Stimulated activated CD4-positive, alpha-beta T cell treated with anti-CD3 and anti-CD28 coated beads, TNF-alpha, amount 100 ng/mL, for 24 hours (primary cell): ENCODE measurements at places on chromosomes 5 and 9.

DNA sequence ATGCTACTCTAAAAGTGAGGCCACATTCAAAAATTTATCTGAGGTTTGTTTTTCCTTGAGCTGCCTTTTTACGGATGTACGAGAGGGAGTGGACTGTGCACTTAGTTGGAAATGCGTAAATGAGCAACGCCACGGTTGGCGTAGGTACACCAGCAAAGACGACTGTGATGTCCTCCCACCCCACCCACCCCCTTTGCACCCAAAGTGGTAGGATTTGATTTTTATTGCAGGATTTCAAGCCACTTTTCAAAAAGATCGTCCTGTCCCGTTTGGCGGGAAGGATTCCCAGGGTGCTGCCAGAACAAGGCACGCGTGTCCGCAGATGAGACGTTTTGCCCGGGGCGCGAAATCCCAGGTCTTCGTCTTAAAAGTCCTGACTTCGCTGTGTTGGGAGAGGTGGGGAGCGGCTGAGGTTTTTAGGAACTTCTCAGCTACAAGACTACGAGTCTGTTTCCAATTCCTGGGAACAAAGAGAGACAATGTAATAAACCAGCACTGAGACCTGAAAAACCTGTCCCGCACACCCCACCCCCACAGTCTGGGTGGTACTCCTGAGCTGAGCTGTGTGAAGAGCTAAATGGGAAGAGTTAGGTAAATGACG lies 1.0 kb upstream of the TLE1 start:
- no peak for DNase-seq

DNA sequence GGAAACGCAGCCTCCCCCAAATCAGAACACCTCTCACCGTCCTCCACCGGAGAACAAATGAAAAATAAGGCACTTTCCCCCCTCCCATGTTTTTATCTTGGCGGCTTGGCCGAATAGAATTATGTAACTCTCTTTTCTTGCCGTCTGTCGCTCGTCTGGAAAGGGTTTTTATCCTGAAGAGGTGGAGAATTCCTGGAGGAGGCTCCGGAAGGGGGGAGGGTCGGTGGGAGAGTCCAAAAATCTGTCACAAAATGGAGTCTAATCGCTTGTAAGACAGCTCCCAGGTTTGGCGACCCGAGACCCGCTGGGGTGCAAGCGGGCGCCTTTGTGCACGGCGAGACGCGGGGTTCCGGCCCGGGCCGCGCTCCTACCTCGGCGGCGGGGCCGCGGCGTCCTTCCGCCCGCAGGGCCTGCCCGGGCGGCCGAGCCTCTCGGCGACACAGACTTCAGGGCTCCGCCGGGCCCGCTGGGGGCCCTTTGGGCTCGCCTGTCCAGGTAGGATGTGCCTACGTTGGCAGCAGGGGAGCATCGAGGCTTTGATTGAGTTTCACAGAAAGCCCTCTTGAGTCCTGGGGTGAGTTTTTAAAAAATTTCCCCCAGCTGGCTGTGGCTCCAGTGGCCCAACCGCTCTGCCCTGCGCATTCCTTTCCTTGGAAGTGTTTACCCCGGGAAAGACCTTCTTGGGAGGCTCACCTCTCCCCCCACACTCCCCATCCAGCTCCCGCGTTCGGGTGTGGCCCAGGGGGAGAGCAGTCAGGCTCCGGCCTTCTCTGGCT lies 5.0 kb downstream of the LMX1B start:
- DNase-seq, result no peak

GRCh38 chr5:168274406-168274805 lies 17.0 kb upstream of the WWC1 start:
- no peak for DNase-seq

- DNase-seq, result no peak
Measured at GRCh38 chr5:72552041-72552557, 44.9 kb upstream of the ZNF366 start.

DNA sequence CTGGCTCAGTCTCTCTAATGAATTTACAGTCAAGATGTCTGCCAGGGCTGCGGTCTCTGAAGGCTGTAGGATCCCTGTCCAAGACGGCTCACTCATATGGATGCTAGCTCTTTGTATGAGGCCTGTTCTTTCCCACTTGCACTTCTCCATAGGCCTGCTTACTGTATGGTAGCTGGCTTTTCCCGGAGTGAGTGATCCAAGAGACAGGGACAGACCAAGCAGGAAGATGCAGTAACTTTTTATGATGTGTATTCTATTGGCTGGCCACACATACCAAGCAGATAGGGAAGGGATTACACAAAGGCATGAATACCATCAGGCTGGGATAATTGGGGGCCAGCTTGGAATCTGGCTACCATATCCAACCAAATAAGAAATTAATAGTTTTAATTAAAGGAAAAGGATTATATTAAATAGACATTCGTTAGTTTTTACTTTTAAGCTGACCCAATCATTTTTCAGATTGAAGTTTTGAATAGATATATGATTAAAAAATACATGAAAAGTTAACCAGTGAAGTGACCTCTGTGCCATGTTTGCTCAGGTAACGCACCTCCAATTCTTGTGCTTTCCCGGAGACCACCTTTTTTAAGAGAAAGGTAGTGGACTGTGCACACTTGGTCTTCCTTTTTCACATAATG lies 20.6 kb downstream of the NSD1 start:
- DNase-seq, result no peak

- DNase-seq, result no peak
Measured at GRCh38 chr5:90161414-90161813, 248.1 kb downstream of the CETN3 start.

DNA sequence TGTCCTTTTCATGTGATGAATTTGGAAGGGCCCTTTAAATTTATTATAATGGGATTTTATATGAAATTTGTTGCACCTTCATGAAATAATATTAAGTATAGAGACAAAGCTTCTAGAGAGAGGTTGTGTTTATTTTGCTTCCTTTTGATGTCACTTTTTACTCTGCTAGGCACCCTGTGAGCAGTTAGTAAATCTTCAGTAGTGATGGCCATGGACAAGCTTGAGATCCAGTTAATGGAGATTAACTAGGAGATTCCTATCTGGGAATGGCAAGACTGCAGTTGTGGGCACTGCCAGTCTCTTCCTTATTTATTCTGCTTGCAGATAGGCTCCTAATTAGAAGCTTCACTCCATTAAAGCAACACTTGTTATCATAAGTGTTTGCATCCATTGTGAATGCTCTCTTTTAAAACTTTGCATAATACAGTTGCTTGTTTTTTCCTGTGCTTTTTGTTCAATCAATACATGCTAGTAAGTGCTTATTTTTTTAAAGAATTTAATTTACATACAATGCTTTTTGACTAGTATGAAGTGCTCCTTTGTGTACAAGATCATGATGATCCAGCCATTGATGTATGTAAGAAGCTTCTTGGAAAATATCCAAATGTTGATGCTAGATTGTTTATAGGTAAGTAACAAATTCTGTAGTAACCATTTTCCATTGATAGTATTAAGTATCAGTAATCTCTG lies 25.9 kb downstream of the UGCG start:
- DNase-seq, result no peak

- DNase-seq, result no peak
Measured at GRCh38 chr5:169804861-169805260, 167.8 kb downstream of the DOCK2 start.

- no peak for DNase-seq
Measured at GRCh38 chr9:127170652-127171051, 48.2 kb upstream of the ANGPTL2 start.

GRCh38 chr5:172543484-172544298 lies 89.4 kb upstream of the SH3PXD2B start:
- no peak for DNase-seq

- no peak for DNase-seq
Measured at GRCh38 chr5:73796164-73797131, 170.5 kb downstream of the ARHGEF28 start.

GRCh38 chr5:178165581-178165980 lies 11.9 kb upstream of the NHP2 start:
- DNase-seq, result no peak

- no peak for DNase-seq
Measured at GRCh38 chr5:91332267-91333045, 50.7 kb downstream of the ARRDC3 start.

- DNase-seq, result no peak
Measured at GRCh38 chr9:2151171-2151570, 136.0 kb downstream of the SMARCA2 start.

- no peak for DNase-seq
Measured at GRCh38 chr9:70131296-70131695, 87.6 kb downstream of the MAMDC2 start.

DNA sequence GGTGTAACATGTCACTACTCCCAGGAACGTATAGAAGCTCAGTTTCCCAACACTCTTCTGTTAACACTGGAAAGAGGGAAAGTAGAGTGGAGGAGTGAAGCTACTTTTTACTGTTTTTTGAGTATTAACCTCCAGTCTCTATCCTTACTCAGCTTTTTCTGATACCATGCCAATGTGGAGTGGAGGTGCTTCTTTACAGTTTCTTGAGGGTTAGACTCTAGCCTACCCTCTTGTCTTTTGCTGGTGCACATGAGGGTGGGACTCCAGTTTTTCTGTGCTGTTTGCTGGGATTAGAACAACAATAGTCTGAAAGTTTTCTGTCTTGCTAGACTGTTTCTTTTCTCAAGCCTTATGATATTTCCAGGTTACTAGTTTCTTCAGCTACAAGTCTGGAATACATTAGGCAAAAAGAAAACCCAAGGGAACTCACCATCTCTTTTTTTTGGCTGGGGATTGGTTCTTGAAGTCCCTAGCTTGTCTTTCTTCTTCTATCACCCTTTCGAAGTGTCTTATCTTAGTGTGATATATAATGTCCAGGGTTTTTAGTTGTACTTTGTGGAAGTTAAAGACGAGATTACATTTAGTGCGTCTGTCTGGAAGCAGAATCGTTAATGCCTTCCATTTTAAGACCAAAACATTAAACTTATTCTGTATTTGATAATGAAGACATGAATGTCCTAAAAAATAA lies 35.9 kb downstream of the PRR16 start:
- DNase-seq, result no peak

GRCh38 chr5:177430972-177431316 lies 4.5 kb downstream of the GRK6 start:
- no peak for DNase-seq

DNA sequence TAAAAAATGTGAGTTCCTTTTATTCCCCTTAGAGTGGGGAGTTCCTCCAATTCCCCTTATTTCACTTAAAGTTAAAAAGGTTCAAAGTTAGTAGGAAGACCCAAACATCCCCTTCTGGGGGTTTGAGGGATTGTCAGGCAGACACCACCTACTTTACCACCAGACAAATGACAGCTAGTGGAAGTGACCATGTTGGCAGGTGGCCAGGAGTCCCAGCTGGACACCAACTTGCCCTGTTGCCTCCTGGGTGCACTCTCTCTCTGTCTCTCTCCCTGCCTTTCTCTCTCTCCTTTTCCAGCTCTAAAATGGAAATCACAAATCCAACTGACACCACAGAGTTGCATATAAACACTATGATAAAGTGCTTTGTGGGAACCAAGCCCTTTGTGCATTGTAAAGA lies 307.7 kb upstream of the TLE4 start:
- DNase-seq, result no peak

GRCh38 chr9:86626802-86627201 lies 272.6 kb upstream of the TUT7 start:
- no peak for DNase-seq

DNA sequence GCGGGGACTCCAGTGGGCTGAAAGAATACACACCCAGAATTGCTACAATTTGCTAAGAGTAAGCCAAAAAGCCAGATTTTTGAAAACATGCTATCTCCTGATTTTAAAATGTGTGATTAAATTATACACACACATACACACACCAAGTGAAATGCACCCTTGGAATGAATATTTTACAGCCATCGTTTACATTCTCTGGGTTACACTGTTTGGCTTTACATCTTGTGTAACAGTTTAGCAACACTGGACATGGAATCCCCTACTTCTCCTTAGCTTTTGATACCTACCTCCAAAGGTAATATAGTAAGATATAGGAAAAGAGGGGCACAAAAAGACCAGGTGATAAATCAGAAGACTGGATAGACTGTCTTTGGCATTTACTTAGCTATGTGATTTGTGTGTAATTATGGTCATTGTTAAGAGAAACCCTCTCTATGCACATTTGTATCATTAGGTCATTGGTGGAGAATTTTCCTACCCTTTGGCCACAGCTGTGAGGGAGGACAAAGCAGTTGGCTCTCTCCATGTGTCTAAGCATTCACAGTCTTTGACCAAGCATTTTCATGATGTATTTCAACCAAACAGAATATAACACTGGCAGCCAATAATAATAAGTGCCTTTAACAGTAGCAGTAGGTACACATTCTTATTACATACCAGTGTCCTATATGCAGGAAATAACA lies 7.6 kb downstream of the SVEP1 start:
- no peak for DNase-seq

DNA sequence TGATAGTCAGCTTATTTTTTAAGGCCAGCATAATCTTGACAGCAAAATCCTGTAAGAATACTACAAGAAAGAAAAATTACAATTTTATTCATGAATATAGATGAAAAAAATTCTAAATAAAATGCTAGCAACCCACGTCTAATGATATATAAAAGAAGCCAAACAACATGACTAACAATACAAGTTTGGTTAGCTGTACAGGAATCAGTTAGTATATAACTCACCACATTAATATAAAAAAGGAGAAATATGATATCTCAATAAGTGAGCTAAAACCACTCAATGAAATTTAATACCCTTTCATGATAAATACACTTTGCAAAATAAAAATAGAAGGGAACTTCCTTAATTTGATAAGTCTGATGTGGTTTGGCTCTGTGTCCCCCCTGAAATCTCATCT lies 139.7 kb upstream of the MAN2A1 start:
- no peak for DNase-seq

GRCh38 chr9:95313010-95313498 lies 4.5 kb downstream of the FANCC start:
- DNase-seq, result no peak

GRCh38 chr9:130639866-130640555 lies 24.4 kb upstream of the PRDM12 start:
- no peak for DNase-seq

DNA sequence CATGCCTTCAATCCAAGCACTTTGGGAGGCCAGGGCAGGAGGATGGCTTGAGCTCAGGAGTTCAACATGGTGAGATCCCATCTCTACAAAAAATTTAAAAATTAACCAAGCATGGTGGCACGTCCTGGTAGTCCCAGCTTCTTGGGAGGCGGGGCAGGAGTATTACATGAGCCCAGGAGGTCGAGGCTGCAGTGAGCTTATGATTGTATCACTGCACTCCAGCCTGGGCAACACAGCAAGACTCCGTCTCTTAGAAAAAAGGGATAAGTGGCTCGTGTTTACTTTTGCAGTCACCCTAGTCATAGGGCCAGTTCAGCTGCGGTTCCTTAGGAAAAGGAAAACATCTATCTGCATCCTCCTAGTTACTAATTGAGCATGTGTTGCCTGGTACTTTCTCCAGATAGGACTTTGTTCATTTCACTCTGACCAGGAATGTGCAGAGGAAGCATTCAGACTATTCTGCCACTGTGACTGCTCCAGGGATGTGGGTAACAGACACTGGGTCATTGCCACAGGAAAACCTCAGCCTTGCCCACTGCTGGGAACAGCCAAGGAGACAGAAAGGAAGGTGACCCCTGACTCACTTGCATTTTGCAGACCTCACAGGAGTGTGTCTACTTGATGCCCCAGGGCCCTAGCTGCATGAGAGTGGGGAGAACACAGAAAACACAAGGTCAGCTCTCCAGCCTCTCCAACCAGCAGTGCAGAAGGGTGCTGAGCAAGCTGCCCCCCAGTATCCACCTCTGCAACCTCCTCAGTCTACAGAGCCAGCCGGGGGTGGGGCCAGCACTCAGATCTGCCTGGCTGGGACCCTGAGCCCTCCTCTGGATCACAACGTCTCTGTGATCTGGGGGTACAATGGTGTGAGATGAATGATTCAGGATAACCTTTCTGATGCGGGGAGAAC lies 33.9 kb upstream of the ALDH1B1 start:
- no peak for DNase-seq

GRCh38 chr5:178677429-178677828 lies 50.6 kb upstream of the CLK4 start:
- DNase-seq, result no peak
